ENCODE measurements at places on chromosomes 11 and 22.

DNA sequence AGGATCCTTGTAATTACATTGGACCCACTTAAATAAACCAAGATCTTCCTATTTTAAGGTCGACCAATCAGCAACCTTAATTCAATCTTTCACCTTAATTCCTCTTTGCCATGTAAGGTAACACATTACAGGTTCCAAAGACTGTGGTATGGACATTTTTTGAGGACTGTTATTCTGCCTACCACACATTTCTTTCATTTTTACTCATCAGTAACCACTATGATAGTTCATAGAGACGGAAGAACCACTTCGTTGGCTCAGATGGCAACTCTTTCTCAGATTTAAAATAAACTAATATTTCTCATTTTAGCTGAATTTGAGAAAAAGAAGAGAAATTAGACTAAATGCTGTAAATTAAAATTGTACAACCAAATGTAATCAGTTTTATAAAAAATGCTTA, 96.3 kb downstream of the PAX6 start:
- DNase-seq = no peak

GRCh38 chr11:39712581-39712980, 1746.9 kb downstream of the LRRC4C start:
- DNase-seq = no peak

DNA sequence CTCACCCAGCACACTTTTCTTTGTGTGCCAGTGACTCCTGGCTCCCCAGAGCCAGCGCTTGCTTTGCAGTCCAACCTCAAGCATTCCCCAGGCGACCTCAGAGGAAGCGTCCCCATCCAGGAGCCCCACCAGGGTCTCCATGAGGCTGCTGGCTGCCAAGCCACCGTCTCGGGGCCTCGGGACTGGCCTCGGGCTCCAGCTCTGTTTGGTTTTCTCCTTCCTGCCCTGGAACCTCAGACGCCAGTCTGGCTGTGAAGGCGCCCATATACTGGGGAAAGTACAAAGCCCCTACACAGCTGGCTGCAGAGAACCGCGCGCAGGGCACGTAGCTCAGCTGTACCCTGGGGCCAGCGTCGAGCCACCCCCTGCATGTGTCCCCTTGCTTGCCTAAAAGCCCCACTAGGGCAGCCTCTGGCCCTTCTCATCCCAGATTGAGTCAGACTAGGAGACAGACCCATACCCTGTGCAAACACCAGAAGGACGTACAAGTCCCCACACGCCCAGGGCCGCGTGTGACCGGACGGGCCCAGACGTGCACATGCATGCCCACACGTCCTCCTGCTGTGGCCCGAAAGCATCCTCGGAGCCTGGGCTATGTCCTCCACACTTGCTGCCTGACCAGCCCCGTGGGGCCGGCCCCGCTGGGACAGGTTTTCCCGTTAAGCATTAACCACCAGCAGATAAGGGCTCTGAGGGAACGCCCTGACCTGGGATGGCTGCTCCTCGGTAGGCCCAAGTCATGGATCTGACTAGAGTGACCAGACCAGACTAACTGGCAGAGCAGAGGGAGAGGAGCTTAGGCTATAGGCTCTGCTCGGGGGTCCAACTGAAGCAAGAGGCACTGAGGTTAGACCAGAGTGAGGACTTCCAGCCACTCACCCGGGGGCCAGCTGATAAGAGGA, 4.2 kb upstream of the SYT8 start:
- DNase-seq = no peak

DNA sequence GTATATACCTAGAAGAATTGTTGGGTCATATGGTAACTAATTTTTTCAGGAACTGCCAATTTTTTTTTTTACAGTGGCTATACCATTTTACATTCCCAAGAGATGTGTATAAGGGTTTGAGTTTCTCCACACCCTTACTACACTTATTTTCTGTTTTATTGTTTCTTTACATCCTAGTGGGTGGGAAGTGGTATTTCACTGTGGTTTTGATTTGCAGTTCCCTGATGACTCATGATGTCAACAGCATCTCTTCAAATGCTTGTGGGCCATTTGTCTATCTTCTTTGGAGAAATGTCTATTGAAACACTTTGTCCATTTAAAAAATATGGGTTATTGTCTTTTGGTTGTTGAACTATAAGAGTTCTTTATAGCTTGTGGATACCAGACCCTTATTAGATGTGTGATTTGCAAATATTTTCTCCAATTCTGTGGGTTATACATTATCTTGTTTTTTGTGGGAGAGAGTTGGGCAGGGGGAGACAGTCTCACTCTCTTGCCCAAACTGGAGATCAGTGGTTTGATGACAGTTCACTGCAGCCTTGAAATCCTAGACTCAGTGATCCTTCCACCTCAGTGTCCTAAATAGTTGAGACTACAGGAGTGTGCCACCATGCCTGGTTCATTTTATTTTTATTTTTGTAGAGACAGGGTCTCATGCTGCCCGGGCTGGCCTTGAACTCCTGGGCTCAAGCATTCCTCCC, 30.3 kb upstream of the PISD start:
- DNase-seq = no peak

DNA sequence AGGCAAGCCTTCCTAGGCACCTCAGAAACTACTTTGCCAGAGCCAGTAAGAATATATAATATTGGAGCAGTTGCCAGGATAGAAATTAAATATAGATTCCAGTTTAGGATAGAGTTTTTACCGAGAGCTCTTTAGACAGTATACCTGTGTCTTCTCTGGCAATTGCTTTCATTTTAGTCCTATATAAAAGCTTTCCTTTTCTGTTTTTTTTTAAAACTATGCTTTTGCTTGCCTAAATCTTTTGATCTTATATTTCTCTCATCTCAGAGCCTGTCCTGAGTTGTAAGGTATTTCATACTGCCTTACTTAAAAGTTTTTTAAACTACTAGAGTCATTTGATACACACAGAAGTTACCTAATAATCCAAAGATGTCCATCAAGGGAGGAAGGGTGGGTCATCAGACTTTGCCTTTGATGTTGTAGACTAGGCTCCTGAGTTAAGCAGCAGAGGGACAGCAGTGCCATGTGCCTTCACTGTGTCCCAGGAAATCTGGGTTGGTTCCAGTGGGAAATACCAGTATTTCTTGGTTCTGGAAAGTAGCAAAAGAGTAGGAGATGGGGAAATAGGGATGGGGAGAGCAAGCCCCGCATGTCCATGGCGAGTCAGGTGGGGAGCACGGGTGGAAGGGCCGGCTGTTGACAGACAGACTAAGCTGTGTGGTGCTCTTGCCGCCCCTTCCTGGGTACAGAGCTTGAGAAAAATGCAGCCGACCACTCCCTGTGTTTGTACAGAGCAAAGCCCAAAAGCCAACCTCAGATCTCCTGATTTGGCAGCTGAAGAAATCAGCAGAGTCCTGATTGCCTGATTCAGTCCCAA, 11.2 kb downstream of the MCAM start:
- no peak for DNase-seq

DNA sequence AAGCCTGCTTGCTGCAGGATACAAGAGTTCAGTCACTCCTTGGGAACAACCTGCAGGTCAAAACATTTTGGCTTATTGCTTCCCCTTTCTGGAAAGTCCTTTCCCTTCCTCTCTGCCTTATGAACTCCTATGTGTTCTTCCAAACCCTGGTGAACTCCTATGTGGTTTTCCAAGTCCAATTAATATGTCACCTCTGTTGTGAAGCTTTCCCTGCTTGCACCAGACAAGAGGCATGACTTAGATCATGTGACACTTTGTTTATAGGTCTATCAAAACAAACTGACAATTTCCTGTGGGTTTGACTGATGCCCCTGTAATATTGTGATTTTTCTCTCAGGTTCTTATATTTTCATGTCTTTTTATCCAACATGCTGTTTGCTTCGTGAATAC, 64.2 kb downstream of the ENDOD1 start:
- no peak for DNase-seq

GRCh38 chr11:20061776-20062175, 98.5 kb downstream of the DBX1 start:
- DNase-seq = no peak

DNA sequence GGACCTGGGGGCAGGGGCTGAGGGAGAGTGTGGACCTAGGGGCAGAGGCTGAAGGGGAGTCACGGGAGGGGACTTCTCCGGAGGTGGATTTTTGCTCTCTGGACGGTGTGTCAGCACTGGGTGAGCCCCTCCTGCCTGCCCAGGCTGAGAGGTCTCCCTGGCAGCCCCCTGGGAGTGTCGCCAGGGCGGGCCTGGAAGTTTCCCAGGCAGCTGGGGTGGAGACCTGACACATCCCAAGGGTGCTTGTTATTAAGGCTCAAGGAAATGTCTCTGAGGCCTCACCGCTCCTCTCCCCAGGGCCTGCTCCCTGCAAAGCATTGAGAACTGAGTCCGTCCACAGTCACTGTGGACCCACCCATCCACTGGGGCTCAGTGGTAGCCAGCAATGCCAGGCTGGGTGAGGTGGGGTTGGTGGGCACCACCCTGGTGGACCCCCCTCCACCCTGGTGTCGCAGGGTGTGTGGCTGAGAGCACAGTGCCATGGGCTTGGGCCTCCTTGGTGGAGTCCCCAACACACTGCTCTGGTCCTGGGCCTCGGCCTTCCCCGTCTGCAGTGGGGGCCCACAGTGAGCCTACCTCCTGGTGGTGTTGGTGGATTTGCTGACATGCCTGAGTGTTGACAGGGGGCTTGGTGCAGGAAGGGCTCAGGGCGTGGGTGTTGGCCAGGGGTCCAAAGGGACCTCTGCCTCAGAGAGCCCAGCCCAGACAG, 2.5 kb downstream of the CD81 start:
- no peak for DNase-seq

DNA sequence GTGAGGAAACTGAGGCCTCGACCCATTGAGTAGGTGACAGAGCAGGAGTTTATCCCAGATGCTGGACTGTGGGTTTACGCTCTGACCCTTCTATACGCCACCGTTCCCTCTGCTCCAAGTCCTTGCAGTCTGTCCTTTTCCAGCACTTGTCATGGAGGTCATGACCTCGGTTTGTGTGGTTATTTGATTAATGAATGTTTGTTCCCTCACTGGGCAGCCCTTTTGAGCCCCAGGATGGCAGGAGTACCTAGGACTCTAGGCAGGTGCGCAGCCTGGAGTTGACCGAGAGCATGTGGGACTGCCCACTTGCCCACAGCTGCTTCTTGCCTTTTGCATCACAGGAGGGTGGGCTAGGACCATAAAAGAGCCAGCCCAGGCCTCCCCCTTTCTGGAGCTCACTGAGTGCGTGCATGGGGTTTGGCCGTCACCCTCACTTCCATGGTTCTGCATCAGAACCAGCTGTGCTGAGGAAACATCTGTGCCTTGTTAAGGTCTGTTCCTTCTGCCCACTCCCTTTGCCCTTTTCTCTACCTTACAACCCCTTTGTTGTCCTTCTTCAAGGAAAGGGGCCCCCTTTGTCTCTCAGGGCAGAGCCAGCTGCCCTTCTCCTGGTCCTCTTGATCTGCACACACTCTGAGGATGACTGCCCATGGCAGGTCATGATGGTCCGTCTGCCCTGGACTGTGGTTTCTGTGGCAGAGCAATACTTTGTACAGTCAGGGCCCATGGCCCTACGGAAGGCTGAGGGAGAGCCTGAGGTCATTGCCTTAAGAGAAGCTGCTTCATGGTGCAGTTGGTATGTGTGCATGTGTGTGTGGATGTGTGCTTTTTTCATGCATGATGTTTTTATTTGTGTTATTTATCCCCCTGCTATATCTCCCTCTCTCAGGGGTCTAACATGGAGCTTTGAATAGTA, 38.2 kb downstream of the BMAL1 start:
- no peak for DNase-seq

DNA sequence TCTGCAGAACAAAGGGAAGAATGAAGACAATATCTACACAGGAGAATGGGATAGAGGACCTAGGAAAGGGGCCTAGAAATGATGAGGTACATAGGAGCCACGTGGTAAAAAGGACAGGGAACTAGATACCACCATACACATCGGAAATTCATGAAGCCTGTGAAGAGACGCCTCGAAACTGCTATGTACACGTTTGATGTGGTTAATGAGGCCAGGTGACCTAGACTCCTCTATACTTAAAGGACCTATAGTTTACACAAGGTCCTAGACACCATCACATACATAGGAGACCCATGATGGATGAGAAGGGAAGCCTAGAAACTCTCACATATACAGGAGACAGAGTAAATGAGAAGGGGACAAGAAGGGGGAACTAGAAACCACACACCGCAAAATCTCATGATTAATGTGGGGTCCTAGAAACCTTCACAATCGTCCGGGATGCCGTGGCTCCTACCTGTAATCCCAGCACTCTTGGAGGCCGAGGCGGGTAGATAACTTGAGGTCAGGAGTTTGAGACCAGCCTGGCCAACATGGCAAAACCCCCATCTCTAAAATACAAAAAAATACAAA, 23.8 kb downstream of the RHBDD3 start:
- no peak for DNase-seq

DNA sequence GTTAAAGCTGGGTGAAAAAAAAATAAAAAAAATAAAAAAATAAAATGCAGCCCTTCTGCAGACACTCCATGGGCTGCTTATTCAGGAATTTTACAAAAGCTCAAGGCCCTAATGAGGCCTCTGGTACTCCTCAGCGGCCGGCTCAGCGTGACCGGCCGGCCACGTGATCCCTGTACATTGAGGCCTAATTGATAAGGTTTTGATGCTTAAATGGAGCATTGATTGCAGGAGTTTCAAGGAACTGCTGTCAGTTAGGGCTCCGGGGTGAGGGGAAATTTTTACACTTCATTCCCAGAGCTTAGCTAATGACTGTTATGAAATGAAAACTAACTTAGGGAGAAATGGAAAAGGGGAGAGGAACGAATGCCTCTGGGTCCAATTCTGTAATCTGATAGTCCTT, 368.8 kb upstream of the KIRREL3 start:
- DNase-seq = no peak

- DNase-seq = no peak
Measured at GRCh38 chr11:92302770-92303169, 78.2 kb downstream of the FAT3 start.

- DNase-seq = no peak
Measured at GRCh38 chr11:108588287-108588686, 5.3 kb downstream of the EXPH5 start.
